ENCODE measurements at places on chromosomes 11 and 22. TPM values are rescaled to one million over a fixed set of nuclear protein-coding genes. Genes with fewer than 3 reads are reported as not detected.

The RGL4 gene
- total RNA-seq, result not detected

The LDLRAD3 gene
- 24.2 TPM for total RNA-seq

The APOA5 gene
- not detected for total RNA-seq

The CCDC73 gene
- total RNA-seq, result not detected

The DBX1 gene
- not detected for total RNA-seq

The FAM180B gene
- 0.48 TPM for total RNA-seq

The TLCD5 gene
- 2.9 TPM for total RNA-seq

The SLC1A2 gene
- 5.0 TPM for total RNA-seq

The LAYN gene
- total RNA-seq, result 17.7 TPM

GRCh38 chr11:128098781-128099180, 488.6 kb downstream of the ETS1 start:
- DNase-seq, result no peak

DNA sequence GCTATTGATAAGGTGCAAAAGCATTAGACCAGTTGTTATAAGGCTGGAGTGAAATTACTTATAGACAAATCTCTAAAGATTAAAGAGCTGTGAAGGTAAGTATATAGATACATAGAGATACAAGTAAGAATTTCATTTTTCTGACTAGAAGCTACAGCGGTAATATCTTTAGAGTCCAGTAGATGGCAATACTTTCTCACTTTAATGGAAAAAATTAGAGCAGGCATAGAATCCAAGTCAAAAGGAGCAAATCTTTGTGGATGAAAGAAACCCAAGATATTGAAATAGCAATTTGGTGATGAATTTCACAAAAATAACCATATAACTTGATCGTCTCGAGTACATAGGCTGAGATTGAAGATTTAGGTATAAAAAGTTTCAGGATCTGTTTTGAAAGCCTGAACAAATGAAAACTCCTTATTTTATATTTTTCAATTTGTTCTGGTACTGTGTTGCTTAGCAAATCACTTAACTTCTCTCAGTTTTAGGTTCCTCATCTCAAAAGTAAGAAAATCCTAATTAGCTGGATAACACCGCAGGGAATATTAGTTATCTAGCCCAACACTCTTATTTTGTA, 81.9 kb downstream of the UVRAG start:
- no peak for DNase-seq

- no peak for DNase-seq
These were observed 5.2 kb downstream of the LGR4 start for GRCh38 chr11:27467181-27467913.

DNA sequence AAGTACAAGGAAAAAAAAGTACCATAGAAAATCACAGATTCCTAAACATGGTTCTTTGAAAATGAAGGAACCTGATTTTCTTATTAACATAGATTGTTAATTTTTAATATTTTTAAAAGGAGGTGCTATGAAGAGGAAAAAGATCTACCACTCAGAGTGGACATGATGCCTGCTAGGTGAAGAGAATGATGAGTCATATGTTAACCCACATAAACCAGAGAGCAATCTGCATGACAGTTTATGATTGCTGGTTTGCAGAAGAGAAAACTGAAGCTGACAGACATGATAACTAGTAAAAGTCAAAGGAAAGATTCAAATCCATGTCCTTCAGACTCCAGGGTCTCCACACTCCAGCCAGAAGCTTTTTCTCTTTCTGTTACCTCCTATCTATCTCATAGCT, 1231.7 kb downstream of the LRRC4C start:
- DNase-seq, result no peak

- no peak for DNase-seq
These were observed 309.3 kb downstream of the SOX6 start for GRCh38 chr11:16047073-16047472.

All from omental fat pad (tissue), 4 donors.